ENCODE measurements at places on chromosomes 1 and 21. TPM values are rescaled to one million over a fixed set of nuclear protein-coding genes. Genes with fewer than 3 reads are reported as not detected.

Gene GBP6
- not detected for polyA plus RNA-seq

Gene SPRR2G
- not detected for polyA plus RNA-seq

Gene CYYR1
- polyA plus RNA-seq, result not detected

Gene NCAM2
- 7.7 TPM for polyA plus RNA-seq

Gene CD1D
- polyA plus RNA-seq, result not detected

Gene ADAMTS1
- 332 TPM for polyA plus RNA-seq

Gene CD244
- not detected for polyA plus RNA-seq

Gene NPHP4
- 1.6 TPM for polyA plus RNA-seq

Gene LDLRAD1
- polyA plus RNA-seq, result not detected

Gene PSMD4
- 258 TPM for polyA plus RNA-seq

Gene NBPF20
- polyA plus RNA-seq, result 5.7 TPM

Gene CLDN14
- polyA plus RNA-seq, result not detected

Gene S100A3
- 3.2 TPM for polyA plus RNA-seq

Gene OR2AJ1
- not detected for polyA plus RNA-seq

Gene DIO1
- not detected for polyA plus RNA-seq

Gene PADI6
- not detected for polyA plus RNA-seq

Gene LCE3D
- polyA plus RNA-seq, result not detected

Gene S100A14
- 0.09 TPM for polyA plus RNA-seq

Gene GUCA2A
- polyA plus RNA-seq, result not detected

Gene LEFTY1
- polyA plus RNA-seq, result not detected

Gene OR6K3
- polyA plus RNA-seq, result not detected

Gene ANP32E
- polyA plus RNA-seq, result 22.7 TPM

Gene DNALI1
- 14.2 TPM for polyA plus RNA-seq

Gene RHBG
- polyA plus RNA-seq, result not detected

Gene SERBP1
- 273 TPM for polyA plus RNA-seq

Gene AGT
- 6.2 TPM for polyA plus RNA-seq

Gene MINDY1
- polyA plus RNA-seq, result 12.8 TPM

Gene CRP
- polyA plus RNA-seq, result not detected

Gene TMPRSS15
- not detected for polyA plus RNA-seq

All from AG04450 (cell line).